Vein endothelial cell (primary cell): ENCODE measurements at places on chromosomes 16 and 17. TPM values are rescaled to one million over a fixed set of nuclear protein-coding genes. Genes with fewer than 3 reads are reported as not detected.

The SCGB1C2 gene
- not detected in 2 replicates for total RNA-seq

The LAT gene
- 0.67 and 2.3 TPM in 2 replicates for total RNA-seq

The KRT33B gene
- not detected in 2 replicates for total RNA-seq

The CCL22 gene
- not detected in 2 replicates for total RNA-seq

The CCDC43 gene
- total RNA-seq: 31.0 and 38.7 TPM in 2 replicates

The OR3A3 gene
- not detected in 2 replicates for total RNA-seq

The SLC5A11 gene
- total RNA-seq: 0.38 TPM in 1 of 2 replicates, not detected in the other

The KDM6B gene
- 5.3 and 5.6 TPM in 2 replicates for total RNA-seq

The B4GALNT2 gene
- total RNA-seq: not detected in 2 replicates

The CTRB2 gene
- total RNA-seq: not detected in 2 replicates

The USP43 gene
- total RNA-seq: 0.10 and 0.98 TPM in 2 replicates

The CCDC154 gene
- under 0.01 and 0.10 TPM in 2 replicates for total RNA-seq
